ENCODE measurements at places on chromosomes 6 and 20.

GRCh38 chr6:80094017-80094416, 12.5 kb upstream of the BCKDHB start:
- peak; percentile 33 for DNase-seq

- DNase-seq, result no peak
Observed at GRCh38 chr6:133756078-133756695, 132.7 kb upstream of the TCF21 start.

DNA sequence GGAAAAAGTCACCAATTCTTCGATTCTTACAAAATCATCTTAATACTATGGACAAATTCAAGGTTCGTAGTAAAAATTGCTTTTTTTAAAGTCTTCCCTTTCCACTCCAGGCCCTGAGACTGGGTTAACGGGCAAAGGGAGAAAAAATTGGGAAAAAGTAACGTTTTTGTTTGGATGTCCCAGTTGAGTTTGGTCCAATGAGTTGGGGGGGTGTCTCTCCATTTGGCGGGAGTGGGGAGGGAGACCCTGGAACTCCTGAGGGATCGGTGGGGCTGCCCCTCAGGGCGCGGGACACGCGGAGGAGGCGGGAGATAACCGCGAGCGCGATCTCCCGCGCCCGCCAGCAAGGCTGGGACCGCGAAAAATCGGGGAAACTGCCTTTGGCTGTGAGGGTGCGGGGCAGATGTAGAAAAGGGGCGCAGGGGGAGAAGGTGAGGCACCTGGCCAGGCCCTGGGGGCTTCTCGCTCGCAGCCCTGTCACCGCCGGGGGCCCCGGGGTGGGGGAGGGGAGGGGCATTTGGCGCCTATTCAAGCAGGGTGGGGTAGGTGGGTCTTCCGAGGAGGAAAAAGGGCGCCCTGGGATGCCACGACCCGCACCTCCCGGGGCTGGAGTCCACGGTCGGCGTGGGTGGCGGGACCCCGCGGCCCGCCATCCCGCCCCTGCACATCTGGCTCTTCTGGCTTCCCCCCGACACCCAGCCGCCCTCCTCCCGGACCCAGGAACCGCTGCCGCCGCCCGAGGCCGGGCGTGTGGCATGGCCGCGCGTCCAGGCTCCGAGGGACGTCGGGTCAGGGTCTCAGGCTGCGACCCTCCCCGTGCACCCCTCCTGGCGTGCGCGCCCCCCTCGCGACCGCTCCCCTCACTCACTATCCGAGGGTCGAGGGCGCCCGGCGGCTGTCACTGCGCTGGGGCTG, 595 bp downstream of the FBXO5 start:
- peak; percentile 47 for DNase-seq

- DNase-seq, result no peak
Observed at GRCh38 chr20:45395114-45395415, 13.0 kb upstream of the DBNDD2 start.

DNA sequence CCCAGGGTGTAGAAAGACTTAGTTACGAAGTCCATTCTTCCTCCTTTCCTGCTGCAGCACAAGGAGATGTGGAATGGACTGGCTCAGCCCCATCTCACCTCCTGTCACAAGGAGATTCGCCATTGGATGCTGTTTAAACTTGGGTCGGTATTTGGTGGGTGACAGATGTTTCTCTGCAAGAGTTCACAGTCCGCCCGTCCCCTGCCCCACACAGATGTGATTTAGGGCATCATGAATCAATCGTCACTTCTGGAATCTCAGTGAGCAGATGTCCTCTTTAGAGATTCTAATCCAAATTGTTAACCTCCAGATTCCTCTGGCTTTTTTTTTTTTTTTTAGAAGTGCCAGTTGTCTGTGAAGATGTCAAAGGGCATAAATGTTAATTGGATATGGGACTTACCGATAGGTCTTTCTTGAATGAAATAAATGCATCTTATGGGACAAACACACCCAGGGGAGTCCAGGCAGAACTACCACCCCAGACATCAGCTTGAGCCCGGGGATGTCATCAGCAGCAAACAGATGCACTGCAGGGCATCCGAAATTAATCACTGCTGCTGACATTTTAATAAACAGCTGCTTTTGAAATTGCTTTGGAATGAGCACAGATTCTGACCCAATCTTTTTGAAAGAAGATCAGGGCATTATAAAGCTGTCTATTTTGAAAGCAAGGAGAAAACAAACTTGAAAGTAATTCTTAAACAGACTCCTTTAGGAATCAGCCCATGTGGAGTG, 117.6 kb upstream of the CDH4 start:
- no peak for DNase-seq

DNA sequence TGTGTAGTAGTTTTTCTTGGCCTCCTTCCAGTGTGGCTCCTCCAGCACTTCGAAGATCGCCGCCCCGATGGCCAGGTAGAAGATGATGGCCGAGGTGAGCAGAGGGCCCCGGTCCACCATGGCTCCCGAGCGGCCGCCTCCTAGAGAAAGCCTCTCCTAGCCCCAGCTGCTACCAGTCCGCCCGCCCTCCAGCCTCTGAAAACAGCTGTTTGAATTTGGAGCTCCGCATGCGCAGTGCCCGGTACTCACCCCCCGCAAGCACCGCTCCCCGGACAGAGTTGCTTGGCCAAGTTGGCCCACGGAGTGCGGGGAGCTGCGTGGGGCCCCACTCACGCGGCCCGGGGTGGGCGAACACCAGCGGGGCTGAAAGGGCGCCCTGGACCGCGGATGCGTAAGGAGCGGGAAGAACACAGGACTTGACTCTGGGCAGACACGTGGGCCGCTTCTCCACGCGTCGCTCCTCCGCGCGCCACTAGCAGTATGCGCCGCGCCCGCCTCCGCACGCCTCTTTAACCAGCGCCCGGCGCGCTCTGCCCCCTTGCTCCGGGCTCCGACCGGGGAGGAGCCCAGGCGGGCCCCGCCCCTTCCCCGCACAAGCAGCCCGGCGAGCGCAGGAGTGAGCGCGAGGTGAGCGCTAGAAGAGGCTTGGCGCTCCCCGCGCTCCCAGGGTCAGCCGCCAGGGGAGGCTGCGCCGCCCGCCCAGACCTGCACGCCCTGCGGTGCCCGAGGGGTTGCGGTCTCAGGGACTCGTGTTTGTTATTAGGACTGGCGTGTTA, at the start of gene KCNK5:
KCNK5 (minus strand) TSS at position 484 of the 776 bp plus-strand sequence; CDS start at position 120, 364 bp downstream.
- DNase-seq, result peak; percentile 95

DNA sequence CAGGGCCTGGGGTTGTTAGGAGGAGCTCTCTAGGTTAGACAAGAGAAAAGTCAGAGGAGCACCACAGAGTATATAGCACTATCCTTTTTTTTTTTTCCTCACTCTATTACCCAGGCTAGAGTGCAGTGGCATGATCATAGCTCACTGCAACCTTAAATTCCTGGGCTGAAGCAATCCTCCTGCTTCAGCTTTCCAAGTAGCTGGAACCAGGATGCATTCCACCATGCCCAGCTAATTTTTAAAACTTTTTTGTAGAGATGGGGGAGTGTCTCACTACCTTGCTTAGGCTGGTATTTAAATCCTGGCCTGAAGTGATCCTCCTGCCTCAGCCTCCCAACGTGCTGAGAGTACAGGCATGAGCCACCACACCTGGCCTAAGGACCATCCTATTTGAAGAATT, 19.3 kb upstream of the AKIRIN2 start:
- no peak for DNase-seq

GRCh38 chr6:13467216-13467600, 20.2 kb downstream of the GFOD1 start:
- DNase-seq, result no peak

GRCh38 chr6:80341330-80341729, 234.9 kb downstream of the BCKDHB start:
- DNase-seq, result no peak

GRCh38 chr6:111938710-111939109, 65.5 kb upstream of the FYN start:
- DNase-seq, result no peak

DNA sequence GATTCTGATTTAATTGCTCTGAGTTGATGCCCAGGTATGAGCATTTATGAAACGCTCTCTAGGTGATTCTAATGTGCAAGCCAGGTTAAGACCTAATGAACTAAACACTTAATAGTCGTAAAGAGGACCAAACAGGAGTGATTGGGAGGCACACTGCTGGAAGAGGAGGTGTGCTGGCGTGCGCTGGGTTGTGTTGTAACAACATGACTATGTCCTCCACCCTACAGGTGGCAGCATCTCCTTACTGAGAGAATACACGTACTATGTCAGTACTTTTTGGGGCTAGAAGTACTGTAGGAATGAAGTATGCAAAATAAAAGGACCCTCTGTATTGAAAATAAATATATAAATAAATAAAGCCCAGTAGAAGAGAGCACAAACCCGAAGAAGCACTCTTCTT, 11.9 kb downstream of the C6orf89 start:
- no peak for DNase-seq

DNA sequence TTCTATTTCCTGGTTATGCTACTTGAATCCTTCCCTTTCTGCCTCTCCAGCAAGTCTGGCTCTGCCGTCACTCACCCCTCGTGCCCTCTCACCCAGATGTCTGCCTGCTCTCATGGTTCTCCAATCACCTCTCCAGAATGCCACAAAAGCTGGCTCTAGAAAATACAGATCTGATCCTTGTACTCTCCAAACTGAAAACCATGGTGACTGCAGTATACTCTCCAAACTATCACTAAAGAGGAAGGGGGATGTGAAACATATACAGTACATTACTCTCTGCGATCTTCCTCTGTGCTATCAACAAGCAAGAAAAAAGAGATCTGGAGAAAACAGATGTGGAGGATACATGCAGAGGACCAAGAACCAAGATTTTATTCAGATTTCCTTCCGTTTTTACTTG, 91.1 kb downstream of the ATXN1 start:
- DNase-seq, result no peak

GRCh38 chr6:170245475-170245992, 45.3 kb downstream of the DLL1 start:
- DNase-seq, result no peak

DNA sequence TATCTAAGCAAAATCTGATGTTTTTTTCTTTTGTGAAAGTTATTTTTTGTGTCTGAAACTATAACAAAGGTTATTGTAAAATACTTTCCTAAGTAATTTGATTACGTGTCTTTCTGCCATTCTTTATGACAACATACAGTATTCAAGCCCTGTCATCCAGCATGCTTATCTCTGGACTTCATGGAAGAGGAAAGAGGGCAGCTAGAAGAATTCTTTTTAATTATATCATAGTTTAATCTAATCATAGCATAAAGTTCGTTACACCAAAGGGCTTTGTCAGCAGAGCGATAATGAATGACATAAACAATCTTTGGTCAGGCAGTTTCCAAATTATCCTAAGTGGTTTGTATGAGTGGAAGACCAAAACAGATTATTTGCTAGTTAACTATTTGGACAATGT, 3.5 kb downstream of the ENPP3 start:
- no peak for DNase-seq

DNA sequence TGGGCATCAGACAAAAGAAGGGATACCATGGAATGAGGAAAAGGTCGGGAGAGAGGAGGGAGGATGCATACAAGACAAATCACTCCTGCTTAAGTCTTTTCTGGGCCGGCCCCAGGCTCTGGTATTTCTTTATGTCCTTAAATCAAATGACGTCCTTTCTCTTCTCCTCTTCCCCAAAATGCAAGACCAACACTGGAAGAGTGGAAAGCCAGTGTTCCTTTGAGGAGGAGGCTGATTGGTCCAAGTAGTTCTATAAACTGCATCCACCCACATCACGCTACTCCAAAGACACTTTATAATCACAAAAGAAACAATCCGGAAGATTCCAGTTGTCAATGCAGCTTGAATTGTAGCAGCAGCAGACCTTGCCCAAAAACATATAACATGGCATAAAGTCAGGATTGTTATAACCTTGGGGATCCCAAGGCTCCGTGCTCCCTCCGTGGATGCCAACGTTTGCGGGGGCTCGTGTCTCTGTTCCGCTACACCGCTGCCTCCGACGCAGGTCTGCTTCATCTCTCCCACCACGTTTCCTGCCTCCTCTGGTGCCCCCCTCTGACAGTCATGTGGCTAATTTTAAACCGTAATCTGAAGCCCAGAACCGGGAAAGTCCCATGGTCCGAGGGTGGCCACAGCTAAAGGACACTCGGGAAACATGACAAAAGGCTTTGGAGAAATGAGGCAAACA, 47.1 kb downstream of the MCUR1 start:
- DNase-seq, result no peak
